ENCODE measurements at places on chromosomes 3 and 15.
A peak's percentile ranks its signal among the peaks of the same experiment; 100 is the strongest.

- no peak for DNase-seq
These were observed 191.4 kb upstream of the HES1 start for GRCh38 chr3:193944518-193944884.

GRCh38 chr3:49134471-49135265, 1.8 kb upstream of the LAMB2 start:
- no peak for DNase-seq

DNA sequence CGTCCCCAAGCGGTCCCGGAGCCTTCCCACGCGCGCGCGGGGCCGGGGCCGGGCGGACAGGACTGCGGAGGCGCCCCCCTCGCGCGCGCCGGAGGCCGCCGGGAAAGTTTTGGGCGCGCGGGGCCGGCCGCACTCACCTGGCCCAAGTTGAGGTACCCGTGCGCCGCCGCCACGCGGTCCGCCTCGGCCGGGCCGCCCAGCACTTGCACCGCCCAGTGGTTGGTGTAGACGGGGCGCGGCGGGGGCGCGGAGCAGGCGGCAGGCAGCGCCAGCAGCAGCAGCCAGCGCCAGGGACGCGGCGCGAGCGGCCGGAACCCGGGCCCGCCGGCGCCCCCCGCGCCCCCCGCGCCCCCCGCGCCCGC, 289 bp downstream of the PCSK6 start:
- DNase-seq = peak; percentile 71

DNA sequence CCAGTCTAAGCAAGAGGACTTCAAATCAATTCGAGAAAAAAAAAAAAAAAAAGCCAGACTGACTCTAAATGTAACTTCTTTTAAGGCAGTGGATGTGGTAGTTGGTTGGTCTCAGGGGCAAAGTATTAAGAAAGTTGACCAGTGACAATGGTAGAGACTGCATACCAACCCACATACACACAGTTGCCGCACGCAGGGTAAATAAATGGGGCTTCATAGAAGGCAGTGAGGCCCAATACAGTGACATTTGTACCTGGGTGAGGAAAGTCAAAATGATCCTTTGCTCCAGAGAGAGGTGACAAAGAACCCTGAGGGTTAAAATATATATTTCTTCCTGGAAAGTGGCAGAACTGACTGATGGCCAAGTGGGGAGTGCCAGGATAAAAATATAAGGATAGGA, 100.8 kb upstream of the MEX3B start:
- no peak for DNase-seq

All from islet precursor cell (in vitro differentiated cells).